Nephron progenitor cell (in vitro differentiated cells): ENCODE measurements at places on chromosomes 11 and 22.

DNA sequence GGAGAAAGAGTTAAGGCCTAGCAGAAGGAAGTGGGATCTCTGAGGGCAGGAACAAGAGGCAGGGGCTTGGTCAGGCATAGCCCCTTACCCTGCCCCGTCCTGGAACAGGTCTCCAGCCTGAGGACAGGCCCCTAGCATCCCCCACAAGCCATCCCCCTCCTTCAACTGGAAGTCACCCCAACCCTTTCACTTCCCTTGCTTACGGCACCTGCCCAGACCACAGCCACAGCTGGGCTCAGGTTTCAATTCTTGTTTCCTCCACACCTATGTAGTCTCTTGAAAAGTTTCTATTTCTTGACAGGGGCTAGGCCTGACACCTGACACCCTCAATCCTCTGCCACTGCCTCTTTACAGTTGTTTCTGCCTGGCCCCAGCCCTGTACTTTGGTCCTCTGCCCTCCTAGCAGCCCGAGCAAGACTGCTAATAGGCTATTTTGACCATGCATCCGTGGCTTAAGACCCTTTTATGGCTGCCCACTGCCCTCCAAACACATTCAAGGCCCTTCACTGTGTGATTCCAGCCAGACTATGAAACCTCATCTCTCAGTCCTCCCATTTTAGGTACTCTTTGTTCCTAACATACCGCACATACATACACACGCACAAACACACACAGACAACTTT is 10.9 kb upstream of the FCHSD2 start:
- no peak for DNase-seq

GRCh38 chr22:39205344-39206021 is 39.3 kb downstream of the PDGFB start:
- DNase-seq, result no peak

DNA sequence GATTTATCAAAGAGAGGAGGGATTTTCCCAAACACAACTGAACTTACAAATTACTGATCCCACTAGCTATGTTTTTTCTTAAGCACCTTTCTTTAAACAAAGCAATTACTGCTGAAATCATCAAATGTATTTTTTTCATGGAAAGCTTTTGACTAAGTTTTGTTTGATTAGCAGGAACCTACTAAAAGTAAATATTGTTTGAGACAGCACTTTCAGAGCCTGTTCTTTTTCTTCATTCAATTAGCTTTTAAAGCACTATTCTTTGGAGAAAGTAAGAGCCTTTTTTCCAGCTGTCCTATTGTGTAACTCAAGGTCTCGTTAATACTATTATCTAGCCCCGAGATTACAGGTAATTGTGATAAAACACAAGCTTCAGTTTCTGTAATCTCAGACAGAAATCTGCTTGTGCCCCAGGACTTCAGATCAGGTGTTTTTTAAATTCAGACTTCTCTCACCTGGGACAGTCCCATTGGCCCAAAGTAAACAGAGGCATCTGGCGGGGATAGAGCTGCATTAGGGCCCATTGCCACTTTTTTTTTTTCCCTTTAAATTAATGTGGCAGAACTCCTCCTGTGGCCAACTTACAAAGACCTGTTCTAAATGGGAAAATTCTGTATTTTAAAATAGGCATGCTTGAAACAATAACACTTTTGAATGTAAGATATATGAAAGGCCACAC is 11.0 kb downstream of the CSTPP1 start:
- no peak for DNase-seq

DNA sequence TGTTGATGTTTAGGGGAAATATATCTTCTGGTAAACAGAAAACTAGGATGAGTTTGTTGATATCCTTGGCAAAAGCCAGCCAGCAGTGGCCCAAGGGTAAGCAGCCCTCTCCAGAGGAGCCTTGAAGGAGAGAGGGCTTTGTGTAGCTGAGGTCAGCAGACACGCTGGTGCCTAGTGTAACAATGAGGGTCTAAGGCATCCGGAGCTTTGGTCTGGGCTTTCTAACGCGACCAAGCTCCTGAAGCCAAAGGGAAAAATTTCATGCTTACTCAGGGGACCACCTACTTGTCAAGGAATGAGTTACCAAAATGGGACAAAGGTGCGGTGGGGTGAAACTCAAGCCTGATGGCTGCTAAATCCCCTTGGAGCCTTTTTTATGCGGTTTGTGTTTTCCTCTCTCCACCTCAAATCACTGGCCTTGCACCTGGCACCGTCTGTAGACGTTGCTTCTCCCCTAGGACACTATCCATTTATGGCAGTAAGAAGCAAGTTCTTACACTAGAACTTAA is 134.9 kb downstream of the DBX1 start:
- DNase-seq, result no peak

- DNase-seq, result no peak
Observed at GRCh38 chr11:123233280-123233974, 38.4 kb upstream of the CLMP start.

GRCh38 chr11:90476442-90477007 is 253.7 kb upstream of the CHORDC1 start:
- peak; percentile 16 for DNase-seq

GRCh38 chr11:133834682-133835592 is 10.4 kb downstream of the SPATA19 start:
- peak; percentile 63 for DNase-seq

DNA sequence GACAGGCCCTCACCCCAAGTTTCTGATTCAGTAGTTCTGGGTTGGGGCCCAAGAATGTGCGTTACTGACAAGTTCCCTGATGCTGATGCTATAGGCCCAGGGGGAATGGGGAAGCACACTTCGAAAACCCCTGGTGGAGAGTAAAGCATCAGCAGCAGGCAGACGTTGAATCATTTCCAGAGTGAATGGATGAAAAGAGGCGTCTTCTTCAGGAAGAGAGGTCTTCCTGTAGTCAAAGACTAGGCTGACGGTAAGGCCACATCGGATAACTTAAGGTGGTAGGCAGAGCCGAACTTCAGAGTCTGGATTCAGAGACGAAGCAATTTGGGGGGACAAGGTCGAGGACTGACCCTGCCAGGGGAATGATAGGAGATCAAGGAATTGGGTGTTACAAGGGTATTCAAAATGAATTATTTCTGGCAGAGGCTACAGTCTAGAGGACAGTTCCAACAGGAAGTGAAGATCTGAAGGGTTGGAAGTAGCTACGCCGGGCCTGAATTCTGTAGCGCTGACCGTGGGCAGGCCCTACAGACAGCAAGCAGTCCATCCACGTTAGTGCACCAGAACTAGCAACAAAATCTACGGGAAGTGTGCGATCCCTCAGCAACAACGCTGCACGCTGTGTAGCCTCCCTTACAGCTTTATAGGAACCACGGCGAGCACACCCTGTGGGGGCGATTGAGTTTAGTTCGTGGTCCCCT is 862 bp upstream of the CENATAC start:
- no peak for DNase-seq

- DNase-seq, result no peak
Observed at GRCh38 chr11:58654908-58655296, 32.4 kb downstream of the CNTF start.

GRCh38 chr11:111010391-111011274 is 234.9 kb upstream of the POU2AF2 start:
- DNase-seq, result no peak

GRCh38 chr11:19648321-19648720 is 64.3 kb upstream of the NAV2 start:
- DNase-seq, result no peak

GRCh38 chr11:109586789-109587188 is 164.8 kb downstream of the C11orf87 start:
- DNase-seq, result no peak

DNA sequence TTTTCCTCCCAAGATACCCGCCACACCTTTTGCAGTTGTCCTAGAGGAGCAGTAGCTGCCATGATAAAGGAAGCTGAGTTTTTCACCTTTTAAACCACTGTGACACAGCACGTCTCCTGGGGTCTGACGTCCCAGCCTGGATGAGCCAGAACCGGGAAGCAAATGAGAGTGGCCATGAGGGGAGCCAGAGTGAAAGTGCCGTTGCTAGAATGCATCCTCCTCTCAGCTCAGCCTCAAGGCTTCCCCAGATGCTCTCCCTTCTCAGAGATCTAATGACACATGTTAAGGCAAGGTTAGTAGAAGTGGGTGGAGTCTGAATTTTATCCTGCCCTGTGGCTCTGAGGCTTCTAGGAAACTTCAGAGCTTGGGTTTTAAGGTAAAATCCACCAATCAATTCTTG is 23.4 kb upstream of the HTR3A start:
- no peak for DNase-seq

DNA sequence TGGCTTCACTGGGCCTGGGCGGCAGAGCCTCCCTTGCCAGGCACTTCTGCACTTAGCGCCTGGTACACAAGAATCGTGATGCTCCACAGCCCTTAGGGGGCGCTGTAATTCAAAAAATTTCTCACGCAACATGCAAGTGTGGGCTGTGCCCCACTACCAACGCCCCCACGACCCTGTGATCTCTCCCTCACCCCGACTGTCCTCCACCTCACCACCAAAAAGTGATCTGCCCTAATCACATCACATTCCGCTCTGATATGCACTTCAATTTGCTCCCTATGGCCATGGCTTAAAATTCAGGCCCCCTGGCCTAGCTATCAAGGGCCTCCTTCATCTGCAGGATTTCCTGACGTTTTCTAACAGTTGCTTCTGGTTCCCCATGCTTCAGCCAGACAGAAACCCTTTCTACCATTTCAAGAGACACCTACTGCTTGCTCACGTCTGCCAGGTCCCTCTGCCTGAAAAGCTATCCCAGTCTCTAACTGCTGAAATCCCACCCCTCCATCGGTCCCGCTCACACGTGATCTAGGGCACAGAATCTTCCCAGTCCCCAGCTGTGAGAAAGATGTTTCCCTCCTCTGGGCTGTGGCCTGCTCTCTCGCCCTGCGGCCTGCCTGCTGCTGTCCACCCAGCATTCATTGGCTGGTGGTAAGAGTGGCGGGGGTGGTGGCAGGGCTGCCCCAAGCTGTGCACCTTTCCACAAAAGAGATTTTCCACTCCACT is 27.9 kb upstream of the LRRC32 start:
- DNase-seq, result no peak

DNA sequence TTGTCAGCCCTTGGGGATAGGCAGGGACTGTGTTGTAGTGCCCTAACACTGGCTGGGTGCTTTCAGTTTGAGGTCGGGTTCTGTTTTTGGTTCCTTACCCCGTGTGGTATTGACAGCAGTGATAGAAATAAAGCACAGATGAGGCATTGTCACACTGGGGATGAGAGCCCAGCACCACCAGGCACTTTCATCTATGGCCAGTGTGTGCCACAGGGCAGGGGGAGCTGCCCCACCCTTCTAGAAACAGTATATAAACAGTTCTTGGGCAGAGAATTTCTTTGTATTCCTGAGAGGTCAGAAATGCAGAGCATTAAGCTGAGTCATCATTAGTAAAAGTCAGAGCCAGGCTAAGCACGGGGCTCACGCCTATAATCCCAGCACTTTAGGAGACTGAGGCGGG is 23.1 kb upstream of the CDC42EP2 start:
- no peak for DNase-seq

GRCh38 chr22:48263791-48264351 is 1501.4 kb downstream of the TBC1D22A start:
- DNase-seq, result no peak

GRCh38 chr11:859394-860131 is 16.9 kb downstream of the TSPAN4 start:
- no peak for DNase-seq

DNA sequence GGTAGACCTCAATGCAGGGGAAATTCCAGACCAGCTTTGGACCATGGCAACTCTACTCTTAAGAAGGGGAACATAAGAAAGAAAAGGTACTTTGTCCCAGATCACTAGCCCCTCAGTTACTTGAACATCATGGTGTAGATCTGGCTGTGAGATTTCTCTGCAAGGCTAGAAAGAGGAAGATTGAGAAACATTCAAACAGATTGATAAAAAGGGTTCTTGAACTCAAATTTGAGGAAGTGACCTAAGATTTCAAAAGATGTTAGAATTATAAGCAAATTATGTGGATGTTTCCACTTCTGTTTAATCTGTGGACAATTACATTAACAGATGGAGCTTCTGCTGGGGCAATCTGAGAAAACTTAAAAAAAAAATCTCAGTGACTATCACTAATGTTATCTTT is 21.8 kb upstream of the UPB1 start:
- no peak for DNase-seq

GRCh38 chr22:40021401-40022000 is 26.7 kb downstream of the FAM83F start:
- DNase-seq, result no peak

GRCh38 chr22:33130473-33130872 is 72.3 kb upstream of the SYN3 start:
- no peak for DNase-seq

DNA sequence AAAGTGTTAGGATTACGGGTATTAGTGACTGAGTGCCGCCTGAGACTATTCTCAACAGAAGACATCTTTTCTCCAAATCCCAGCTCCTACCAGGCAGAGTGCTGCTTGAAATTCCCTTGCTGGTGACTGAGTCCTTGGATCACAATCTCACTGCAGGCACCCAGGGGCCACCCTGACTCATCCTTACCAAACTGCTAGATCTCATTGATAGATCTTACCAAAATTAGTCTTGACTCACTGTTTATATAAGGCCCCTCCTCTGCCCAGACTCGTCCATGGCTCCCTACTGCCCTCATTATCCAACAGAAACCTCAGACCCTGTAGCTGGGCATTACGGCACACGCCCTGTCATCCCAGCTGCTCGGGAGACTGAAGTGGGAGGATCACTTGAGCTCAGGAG is 14.7 kb downstream of the TBC1D10A start:
- DNase-seq, result no peak

DNA sequence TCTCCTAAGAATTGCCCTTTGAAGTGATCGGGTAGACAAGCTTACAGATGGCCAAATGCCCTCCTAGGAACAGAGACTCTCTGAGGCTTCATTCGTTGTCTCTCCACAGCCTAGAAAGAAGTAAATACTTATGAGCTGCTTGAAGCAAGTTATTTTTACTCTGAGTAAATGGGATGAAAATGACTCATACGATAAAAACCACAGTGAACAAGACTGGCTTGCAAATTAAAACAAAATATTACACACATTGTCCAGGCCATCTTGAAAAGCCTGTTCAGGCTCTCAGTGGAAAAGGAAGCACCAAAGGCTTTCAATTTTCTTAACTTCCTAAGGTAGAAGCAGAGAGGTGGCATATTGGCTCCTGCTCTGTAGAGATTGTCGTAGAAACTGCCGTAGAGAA is 294.2 kb downstream of the NELL1 start:
- DNase-seq, result no peak

DNA sequence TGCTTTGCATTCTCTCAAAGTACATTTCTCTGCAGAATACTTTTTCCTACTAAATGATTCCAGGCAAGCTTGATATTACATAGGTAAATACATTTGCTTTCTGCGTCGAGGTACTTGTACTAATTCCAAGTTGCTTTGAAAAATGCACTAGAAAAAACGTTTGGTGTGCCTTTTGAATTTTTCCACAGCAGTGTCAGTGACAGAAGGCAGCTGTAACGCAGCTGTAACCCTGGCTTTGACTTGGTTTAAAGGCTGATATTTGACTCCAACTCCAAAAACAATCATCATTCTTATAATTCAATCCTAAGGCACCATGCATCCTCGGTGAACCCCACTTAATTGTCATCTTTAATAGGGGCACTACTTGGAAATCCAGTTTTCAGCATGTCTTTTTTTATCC is 125.0 kb downstream of the MAML2 start:
- no peak for DNase-seq

GRCh38 chr22:30381264-30381663 is 5.9 kb downstream of the RNF215 start:
- DNase-seq, result no peak
